ENCODE measurements at places on chromosomes 4 and X.

DNA sequence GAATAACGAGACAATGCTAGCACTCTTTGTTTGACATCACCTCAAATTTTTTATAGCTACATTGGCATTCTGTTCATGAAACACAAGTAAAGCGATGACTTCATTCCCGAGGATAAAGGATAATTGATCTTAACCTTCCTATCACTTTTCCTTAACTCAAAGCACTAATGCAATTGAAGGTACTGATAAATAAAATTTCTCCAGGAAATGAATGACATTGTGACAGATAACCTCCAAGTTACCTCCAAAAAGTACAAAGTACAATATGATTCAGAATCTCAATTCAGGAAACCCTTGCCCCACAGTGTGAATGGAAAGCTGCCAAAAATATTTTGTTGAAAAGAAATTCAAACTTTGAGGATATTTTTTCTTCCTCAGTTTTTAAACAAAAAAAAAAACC, 1.8 kb downstream of the PRSS12 start:
- peaks cover 5% of the 10 kb centered on the region for H3K4me1 ChIP-seq
- no peaks in the 10 kb centered on the region for H3K27me3 ChIP-seq
- no peak for DNase-seq
- no peak overlapping the region for H3K27ac ChIP-seq
- no peak overlapping the region for H3K4me3 ChIP-seq

DNA sequence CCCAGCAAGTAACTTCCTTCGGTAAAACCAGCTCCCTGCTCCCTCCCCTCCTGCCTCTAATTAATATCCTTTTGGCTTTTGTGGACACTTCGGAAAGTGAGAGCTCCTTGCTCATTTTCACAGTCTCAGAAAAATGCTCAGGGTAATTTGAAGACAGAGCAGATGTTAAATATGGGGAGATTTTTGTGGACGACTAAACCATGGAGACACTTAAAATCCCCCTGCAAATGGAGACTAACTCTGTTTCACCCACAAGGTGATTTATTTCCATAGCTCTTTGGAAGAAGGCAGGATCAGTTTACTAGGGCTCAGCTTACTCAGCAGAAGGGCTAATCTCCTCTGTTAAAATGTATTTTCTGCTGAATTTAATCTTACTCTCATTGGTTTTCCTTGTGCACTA, 12.2 kb upstream of the AMOT start:
- DNase-seq: no peak
- no peaks in the 10 kb centered on the region for H3K27me3 ChIP-seq
- no peak overlapping the region for H3K27ac ChIP-seq
- H3K36me3 ChIP-seq: no peaks in the 10 kb centered on the region

GRCh38 chr4:173214661-173215060, 46.0 kb downstream of the GALNT7 start:
- H3K27me3 ChIP-seq: no peaks in the 10 kb centered on the region
- H3K27ac ChIP-seq: no peak overlapping the region
- no peak for DNase-seq

DNA sequence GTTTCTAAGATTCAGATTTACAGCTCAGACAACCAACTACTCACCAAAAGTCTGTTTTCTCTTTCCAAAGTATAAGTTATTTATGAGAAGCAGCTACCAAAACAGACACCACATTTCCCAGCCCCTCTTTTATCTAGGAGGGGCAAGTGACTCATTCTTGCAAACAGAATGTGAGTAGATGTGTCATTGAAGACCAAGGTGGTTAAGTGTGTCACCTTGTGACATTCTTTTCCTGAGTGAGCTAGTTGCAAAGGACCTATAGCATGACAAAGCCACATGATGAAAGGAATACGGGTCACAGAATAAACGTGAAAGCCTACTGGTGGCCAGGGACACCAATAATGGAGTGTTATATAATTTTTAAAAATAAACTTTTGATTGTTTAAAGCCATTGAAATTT, 50.0 kb downstream of the SLC7A11 start:
- H3K27me3 ChIP-seq: no peaks in the 10 kb centered on the region
- peak; percentile 12 for DNase-seq
- H3K4me3 ChIP-seq: no peak overlapping the region
